NCI-H82 (cell line): ENCODE measurements at places on chromosomes 12 and 14.

GRCh38 chr14:63893701-63894458 is 41.1 kb downstream of the SYNE2 start:
- peak; percentile 19 for DNase-seq

- peak; percentile 48 for DNase-seq
Measured at GRCh38 chr12:100716945-100717732, 77.4 kb upstream of the ANO4 start.

DNA sequence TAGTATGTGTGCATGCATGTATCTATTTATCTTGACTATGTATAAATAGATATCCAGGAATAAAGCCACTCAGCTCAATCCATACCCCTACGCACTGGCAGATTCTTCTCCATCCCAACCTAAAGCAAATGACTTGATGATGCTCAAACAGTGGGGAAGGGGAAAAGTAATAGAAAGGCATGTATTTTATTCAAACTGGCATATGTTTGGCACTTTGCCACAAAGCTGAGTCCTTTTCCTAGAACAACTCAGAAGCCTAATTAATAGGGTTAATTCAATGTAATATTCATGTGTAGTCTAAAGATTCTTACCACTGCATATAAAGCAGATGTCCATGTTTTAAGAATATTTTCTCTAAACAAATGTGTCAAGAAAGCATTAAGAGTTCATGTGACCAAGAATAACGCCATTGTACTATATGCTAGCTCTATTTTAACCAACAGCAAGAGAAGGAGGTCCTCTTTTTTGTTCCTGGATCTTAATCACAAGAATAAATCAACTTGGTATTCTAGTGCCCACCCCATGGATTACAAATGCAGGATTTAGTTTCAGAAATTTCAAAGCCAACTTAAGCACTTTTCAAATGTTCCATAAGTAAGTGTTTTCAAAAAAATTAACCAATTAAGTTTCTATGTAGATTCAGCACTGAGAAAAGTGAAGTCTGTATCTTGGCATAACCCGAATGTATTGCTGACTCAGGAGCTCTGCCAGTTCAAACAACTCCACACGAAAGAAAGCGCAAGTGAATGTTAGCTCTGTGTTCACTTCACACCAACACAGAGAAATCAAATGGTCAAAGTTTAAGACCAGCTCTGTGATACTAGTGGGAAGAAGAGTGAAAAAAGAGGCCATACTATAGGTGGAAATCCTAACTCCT is 233.6 kb downstream of the MED13L start:
- peak; percentile 25 for DNase-seq

- peak; percentile 52 for DNase-seq
Measured at GRCh38 chr14:51167587-51168214, 72.3 kb upstream of the TMX1 start.

- no peak for DNase-seq
Measured at GRCh38 chr14:90388982-90389381, 7.8 kb upstream of the CALM1 start.

DNA sequence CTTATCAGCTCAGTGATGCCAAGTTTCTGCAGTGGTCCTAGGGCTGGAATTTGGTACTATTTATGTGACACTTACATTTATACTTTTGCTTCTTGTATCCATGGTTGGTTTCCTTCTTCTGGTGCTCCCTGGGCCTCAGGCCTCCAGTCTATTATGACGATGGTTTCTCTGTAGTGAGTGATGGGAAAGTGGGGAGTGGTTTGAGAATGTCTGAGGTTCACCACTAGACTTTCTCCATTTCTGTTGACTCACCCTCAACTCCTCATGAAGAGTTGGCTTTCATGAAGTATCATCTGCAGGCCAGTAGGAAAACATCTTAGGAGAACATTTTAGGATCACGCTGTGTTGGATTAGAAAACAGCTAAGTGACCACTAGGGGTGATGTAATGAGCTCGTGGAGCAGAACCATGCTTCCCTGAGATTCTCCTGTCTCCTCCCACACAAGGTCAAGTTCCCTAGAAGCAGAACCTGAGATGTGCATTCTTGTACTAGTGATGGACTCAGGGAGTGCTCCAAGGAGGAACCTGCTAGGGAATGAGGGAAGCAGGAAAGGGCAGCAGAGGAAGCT is 32.1 kb downstream of the RPH3A start:
- peak; percentile 6 for DNase-seq

GRCh38 chr12:96094201-96094600 is 58.8 kb upstream of the LTA4H start:
- DNase-seq, result no peak

GRCh38 chr12:27771481-27772327 is 8.3 kb upstream of the KLHL42 start:
- no peak for DNase-seq

DNA sequence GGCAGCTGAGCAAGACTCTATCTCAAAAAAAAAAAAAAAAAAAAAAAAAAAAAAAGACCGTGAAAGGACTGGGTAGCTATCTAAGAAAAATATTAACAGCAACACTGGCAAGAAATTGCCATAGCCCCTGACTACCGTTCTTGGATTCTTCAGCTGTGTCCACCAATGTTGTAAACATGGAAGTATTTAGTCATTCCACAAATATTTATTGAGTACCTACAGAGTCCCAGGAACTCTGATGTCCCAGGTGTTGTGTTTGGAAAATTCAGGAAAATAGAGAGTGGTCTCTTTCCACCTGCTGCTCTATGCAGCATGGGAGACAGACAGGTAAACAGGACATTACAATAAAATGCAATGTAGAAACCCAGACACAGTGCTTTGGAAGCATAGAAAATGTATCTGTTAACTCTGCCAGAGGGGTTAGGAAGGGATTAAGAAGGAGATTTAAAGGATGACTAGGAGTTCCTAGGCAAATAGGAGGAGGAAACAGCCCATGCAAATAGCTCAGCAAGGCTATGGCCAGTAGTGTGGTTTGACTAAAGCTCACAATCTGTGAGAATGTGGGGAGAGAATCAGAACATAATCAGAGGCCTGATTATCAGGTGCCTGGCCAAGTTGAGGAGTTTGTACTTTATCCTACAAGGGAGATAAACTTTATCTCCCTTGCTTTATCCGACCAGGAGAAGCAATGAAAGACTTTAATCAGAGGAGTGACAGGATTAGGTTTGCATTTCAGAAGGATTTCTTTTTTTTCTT is 2.1 kb upstream of the DLST start:
- peak; percentile 57 for DNase-seq

- DNase-seq, result no peak
Measured at GRCh38 chr12:108131035-108131434, 1.9 kb downstream of the WSCD2 start.

- no peak for DNase-seq
Measured at GRCh38 chr14:59215322-59215721, 26.9 kb downstream of the DAAM1 start.

DNA sequence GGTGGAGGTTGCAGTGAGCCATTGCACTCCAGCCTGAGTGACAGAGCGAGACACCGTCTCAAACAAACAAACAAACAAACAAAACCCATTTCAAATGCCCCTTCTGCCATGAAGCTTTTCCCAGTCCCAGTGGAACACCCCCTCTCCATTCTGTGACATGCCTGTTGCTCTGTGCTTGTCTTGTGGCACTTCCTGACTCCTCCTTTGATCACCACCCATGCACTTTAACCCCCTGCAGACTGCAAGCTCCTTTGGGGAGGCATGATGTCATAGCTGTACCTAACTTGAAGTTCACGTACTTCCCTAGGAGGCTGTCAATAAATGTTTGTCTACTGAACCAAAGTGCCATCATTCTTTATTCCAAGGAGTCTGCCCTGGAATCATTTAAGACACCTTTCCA is 64.7 kb downstream of the TMCC3 start:
- DNase-seq, result no peak

DNA sequence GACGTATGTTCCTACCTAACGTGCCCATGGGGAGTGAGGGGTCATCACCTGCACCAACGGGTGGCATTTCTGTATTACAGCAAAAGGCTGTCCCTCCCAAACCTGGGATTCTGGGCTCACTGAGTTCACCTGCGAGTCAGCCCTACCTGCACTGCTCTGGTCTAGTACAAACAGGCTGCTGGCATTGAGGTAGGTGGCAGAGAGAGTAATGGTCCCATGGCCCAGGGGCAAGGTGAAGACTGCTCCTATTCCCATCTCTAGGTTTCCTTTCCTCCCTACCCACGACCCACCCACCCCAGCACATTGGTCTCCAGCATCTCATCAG is 421 bp downstream of the SUOX start:
- DNase-seq, result no peak

DNA sequence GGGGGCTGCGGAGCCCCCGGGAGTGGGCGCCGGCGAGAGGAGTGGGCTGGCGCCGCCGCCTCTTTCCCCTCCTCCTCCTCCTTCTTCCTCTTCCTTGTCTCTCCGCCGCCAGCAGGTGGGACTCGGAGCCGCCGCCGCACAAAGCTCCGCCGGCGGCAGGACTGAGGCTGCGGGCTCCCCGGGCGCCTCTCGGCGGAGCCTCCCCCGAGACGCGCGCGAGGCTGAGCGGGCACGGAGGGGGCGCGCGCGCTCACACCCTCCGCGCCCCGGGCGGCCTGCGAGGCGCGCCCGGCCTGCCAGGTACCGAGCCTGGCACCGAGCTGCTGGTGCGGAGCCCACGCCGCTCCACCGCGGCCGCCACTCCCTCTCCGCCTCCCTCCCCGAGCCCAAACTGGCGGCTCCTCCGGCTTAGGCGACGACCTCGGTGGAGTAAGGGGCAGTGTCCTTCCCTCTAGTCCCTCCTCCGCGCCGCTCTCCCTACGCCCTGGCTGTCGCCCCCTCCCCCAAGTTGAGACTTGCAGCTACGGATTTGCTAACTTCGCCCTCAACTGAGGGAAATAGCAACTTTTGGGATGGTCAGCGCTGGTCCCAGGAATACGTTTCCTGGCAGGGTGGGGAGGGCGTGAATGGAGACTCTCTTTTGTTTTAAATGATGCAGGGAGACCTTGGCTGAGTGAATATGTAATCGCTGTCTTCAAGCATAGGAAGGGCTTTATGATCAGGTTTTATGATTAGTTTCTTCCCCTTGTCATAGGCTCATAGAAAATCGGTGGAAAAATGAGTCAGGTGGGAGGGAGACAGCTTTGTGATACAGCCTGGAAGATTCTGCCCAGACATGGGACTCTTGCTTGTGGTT is 199.5 kb upstream of the CAND1 start:
- peak; percentile 46 for DNase-seq

GRCh38 chr12:95006206-95006605 is 2.7 kb upstream of the NDUFA12 start:
- DNase-seq, result no peak

GRCh38 chr12:96083020-96083719 is 47.8 kb upstream of the LTA4H start:
- no peak for DNase-seq

DNA sequence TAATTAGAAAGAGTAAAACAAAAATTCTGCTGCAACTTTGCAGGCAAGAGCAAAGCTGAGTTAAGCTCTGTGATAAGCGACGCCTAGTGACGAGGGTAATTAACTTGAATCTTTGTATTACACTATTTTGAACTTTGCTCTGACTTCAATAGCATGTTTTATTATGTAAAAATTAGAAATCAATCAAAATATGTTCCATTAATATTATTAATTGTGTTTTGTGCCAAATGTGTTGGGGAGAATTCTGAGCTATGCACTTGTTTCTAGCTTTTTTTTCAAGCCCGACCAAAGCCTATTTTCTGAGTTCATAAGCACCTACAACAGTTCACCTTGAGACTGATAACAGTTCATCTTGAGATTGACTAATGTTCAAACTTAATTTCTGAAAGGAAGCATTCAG is 90.1 kb upstream of the PDE3A start:
- DNase-seq, result no peak

DNA sequence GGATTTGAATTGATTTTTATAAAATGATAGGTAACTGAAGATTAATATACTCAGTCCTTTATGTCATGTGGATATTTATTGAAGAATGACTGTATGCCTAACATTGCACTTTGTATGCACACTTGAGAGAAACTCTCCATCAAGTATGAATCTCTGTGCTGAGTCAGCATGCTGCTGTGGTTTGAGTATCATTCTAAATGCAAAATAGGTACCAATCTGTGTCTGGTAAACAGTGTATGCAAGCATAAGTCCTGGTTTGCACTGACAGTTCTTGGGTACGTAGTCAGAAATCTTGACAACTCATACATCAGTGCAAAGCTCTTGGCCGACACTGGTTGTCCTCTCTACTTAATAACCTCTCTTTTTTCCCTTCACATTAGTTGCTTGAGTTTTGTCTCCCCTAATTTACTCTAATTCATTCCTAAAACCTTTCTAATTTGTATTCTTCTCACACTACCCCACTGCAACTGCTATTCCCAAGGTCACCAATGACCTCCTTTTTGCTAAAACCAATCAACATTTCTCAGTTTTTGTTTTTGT is 21.8 kb downstream of the MGAT4C start:
- DNase-seq, result no peak

GRCh38 chr14:74915426-74915825 is 7.6 kb downstream of the RPS6KL1 start:
- DNase-seq, result no peak

DNA sequence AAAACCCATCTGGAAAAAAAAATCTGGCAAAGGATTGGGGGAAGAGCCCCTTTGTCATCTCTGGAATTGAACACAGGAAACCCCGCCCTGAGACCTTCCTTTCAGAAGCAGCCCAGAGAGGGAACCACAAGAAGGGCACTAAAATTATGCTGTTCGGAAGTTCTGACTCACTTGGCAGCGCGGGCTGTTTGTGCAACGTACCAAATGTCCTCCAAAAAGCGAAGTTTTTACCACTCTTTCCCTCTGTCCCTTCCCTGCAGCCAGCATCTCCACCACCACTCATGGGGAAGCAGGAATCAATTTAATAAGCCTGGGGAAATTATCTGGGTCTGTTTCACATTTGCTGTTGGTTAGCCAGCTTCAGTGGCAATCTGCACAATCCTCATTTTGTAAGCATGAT is 3.2 kb upstream of the SYNE3 start:
- DNase-seq, result no peak

DNA sequence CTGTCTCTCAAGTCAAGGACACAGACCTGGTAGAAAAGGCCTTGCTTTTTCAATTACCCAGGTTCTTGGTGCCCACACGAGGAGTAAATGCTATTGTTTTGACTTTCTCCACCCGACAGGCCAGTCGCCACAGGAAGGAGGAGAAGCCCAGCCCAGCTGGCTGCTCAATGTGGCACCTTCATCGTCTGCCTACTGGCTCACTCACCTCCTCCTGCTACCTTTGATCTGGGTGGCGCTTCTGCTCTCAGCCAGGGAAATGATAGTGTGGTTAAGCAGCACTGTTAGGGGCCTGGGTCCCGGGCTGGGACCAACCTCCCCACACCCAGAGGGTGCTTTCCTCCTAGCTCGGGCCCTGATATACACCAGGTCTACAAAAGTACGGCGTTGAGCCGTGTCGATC is 75.0 kb upstream of the FZD10 start:
- DNase-seq, result no peak

DNA sequence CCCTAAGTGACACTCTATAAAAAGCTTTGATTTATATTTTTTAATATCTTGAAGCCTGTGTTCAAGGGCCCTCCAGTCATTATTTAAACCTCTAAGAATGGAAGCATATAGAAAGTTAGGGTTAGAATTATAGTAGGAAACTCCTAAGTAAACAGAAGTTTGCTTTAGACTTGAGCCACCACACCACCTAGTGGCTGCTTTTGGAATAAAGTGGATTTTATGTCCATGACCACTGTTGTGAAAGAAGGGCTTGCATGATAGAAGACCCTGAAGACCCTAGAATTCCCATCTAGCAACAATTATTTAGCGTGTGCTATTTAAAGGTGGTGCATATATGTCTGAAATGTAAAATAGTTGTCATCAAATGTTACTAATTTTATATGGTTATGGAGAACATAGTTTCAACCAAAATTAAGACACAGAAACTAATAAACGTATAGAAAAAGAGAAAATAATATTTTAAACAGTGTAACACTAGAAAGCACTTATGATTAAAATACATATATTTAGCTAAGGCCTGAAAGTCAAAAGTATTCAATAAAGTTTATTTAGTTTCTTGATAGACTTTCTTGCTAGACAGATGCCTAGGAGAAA is 21.3 kb downstream of the LRRIQ1 start:
- DNase-seq, result peak; percentile 81
